GM04503 (cell line): ENCODE measurements at places on chromosomes 5 and 9.
A peak's percentile ranks its signal among the peaks of the same experiment; 100 is the strongest.

GRCh38 chr9:110426052-110426709 lies 88.5 kb upstream of the TXNDC8 start:
- DNase-seq: no peak

GRCh38 chr9:95425910-95426551 lies 90.7 kb downstream of the PTCH1 start:
- DNase-seq: no peak

DNA sequence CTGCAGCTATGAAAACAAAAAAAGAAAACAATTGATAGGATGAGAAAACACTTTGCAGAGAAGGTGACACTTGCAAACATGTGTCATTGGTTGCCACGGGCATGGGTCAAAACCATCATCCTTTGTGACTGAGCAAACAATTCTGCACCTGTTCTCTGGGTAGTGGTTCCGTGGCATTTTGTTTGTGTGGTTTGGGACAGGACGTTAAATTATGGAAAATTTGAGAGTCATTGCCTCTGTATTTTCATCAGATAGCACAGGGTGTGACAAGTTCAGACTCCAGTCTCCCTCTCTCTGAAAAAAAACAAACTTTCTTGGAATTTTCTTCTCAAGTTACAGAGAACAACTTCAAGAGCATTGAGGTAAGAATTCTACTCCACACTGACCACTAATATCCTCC lies 113.4 kb upstream of the HMHB1 start:
- DNase-seq: no peak

DNA sequence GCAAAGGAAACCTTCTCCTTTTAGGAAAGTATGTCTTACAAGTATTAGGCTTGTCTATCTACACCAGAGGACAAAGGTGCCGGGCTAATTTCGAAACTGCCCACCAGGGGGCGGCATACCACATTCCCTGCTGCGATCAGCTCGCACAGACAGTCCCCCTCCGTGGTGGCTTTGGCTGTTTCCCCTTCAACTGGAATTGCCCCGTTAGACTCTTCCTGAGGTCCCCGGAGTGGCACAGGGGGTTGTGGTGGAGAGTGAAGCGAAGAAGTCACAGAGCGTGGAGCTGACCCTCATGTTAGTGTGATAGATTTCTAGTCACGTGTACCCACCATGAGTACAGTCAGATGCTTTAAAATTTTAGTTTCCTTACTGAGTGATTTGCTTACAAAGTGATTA lies 17.5 kb downstream of the PTTG1 start:
- no peak for DNase-seq

DNA sequence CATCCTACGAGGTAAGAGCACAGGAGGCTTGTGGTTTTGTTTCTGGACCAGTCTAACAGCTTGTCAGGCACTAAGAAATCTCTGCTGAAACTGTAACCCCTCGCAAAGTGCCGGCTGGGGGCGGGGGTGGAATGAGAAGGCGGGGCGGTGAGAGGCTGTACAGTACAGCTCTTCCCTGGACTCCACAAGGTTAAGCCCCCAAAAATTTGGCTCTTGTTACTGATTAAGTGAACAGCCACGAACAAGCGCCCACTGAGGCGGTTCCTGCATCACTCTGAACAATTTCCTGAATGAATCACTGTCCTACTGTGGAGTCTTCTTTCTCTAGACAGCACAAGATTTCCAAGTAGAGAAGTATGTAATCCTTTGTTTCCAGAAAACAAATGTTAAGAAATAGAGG lies 6.8 kb downstream of the FBP2 start:
- no peak for DNase-seq

DNA sequence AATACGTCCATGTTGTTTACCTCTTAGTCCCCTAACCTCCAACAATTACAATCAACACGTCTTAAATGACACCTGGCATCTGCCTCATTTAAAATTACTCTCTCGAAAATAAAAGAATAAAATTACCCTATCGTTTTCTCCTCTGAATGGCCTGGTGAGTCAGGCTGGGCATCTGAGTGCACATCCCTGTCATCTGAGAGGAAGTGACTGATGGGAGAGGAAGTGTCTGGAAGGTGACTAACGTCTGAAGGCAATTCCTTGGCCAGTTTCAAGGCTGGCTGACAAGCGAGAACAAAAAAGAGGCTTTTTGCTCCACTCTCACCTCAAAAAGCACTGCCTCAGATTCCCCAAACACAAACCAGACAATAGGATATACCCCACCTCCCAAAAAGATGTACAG lies 57.7 kb downstream of the MAPKAP1 start:
- DNase-seq: peak; percentile 64

DNA sequence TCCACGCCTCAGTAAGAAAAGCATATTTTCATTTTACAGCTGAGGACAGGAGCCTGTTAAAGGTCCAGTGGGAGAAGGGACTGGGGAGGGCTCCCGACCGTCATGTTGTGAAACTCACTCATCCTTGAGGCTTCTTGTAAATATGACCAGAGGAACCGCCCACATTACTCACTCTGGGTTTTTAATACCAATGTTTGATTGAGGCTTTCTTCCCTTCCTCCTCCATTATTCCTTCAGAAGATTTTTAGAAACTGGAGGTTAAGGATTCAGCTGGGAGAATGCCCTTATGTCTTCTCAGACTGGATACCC lies 61.4 kb upstream of the GLRX start:
- DNase-seq: no peak
